ENCODE measurements at places on chromosomes 4 and X. TPM values are rescaled to one million over a fixed set of nuclear protein-coding genes. Genes with fewer than 3 reads are reported as not detected.

RAI2 gene
- not detected for polyA plus RNA-seq

TEX13C gene
- not detected for polyA plus RNA-seq

TEC gene
- 0.39 TPM for polyA plus RNA-seq

ZCCHC12 gene
- polyA plus RNA-seq = not detected

SHROOM4 gene
- 0.76 TPM for polyA plus RNA-seq

Measured in keratinocyte (primary cell).